ENCODE measurements at places on chromosomes 11 and 22.

DNA sequence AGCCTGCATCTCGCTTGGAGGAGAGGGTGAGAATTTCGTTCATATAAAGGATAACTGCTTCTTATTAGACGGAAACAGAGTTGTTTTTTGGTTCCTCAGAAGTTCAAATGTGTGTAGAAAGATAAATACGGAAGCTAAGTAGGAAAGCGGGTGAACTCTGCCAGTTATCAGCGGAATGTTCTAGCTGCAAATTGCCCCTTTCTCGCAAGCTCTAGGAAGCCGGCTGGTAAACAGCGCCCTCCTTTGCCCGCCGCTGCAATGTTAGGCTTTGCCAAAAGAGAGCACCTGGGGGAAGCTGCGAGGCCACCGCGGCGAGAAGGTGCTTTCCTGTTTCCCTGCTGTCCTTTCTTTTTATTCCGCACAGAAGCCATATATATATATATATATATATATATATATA, 67.0 kb downstream of the IGLL5 start:
- H3K4me3 ChIP-seq, result no peak overlapping the region
- no peak for DNase-seq
- H3K27ac ChIP-seq, result no peak overlapping the region
- H3K4me1 ChIP-seq, result peaks cover 5% of the 10 kb centered on the region
- peaks cover 46% of the 10 kb centered on the region for H3K27me3 ChIP-seq

DNA sequence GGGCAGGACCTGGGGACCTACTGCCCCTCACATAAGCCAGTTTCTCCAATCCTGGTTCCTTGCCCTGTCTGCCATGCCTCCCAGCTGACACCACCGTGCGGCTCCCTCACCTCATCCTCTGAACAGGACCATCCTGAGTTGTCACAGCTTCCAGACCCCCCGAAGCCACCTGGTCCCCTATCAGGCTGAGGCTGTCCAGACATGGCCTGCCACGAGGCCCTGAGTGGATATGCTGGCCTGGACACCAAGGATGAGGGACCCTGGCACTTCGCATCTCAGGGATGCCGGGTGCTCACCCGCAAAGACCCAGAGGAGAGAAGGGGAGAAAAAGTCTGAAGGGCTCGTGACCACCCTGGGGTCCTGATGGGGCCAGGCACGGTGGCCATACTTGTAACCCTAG, 15.8 kb upstream of the CCDC188 start:
- no peaks in the 10 kb centered on the region for H3K4me1 ChIP-seq
- no peaks in the 10 kb centered on the region for H3K36me3 ChIP-seq
- no peak overlapping the region for H3K4me3 ChIP-seq

DNA sequence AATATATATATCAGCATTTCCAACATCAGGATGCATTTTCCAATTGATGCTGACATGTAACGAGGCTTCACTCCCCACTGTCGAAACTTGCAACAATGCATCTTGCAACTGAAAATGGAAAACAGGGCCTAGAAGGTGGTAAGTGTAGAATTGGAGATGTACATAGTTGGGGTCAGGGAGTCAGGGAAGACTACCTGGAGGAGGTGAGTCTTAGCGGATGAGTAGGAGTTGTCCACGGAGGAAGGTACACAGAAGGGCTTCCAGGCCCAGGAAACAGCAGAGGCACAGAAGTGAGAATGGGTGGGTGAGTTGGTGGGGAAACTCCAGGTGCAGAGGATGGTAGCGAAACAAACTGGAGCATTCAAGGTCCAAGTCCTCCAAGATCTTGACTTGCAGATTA, 2.0 kb upstream of the GRK2 start:
- H3K4me3 ChIP-seq, result peak overlapping the region; percentile 29
- peaks cover 25% of the 10 kb centered on the region for H3K36me3 ChIP-seq
- H3K4me1 ChIP-seq, result peaks cover 38% of the 10 kb centered on the region
- DNase-seq, result no peak
- no peaks in the 10 kb centered on the region for H3K27me3 ChIP-seq

DNA sequence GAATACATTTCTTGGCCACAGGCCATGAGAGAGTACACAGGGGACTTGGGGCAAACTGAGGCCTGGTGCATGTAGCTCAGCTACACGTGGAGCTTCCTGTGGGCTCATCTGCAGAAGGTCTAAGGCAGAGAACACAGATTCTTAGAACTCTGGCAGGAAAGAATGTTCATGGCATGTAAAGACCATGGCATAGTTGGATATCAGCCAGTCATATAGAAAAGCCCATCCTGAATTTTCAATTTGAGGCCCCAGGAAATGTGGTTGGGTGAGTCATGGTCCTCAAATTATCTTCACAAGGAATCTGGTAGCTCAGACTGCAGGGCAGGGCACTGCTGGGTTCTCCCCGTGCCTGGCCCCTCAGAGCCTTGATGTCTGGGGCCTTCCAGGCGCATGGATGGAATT, 13.7 kb upstream of the ST3GAL4 start:
- peak overlapping the region; percentile 55 for H3K27ac ChIP-seq
- H3K36me3 ChIP-seq, result peaks cover 36% of the 10 kb centered on the region
- H3K4me3 ChIP-seq, result no peak overlapping the region
- no peaks in the 10 kb centered on the region for H3K27me3 ChIP-seq
- DNase-seq, result no peak
- H3K4me1 ChIP-seq, result peaks cover 27% of the 10 kb centered on the region

DNA sequence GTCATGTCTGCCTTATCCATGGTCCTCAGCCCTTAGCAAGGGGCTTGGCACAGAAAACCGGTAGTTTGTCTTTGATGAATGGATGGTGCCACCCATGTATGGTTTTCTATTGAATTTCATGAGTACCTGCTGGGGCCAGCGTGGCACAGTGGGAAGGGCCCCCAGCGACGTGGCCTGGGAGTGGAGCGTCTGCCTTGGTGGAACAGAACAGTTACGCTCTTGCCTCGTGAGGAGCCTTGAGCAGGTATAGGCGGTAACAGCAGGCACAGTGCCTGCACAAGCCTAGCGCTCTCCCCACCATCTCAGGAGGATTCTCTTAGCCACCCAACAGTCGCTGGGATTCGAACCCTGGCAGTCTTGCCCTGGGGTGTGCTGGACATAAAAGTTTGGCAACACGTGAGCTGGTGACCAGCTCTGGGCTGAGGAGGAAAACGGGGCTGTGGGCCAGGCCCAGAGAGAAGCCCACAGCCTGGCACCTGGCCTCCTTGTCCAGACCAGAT, 3.0 kb upstream of the SSH3 start:
- peaks cover 50% of the 10 kb centered on the region for H3K36me3 ChIP-seq
- DNase-seq, result no peak
- H3K4me3 ChIP-seq, result no peak overlapping the region
- H3K27me3 ChIP-seq, result no peaks in the 10 kb centered on the region

Data from T-helper 2 cell treated with Interferon-gamma antibody and Interleukin-4, amounts not matched to agents 5 μg/mL and 100 μg/mL, for 36 hours (primary cell).